ENCODE measurements at places on chromosomes 12 and 14. TPM values are rescaled to one million over a fixed set of nuclear protein-coding genes. Genes with fewer than 3 reads are reported as not detected.

DNA sequence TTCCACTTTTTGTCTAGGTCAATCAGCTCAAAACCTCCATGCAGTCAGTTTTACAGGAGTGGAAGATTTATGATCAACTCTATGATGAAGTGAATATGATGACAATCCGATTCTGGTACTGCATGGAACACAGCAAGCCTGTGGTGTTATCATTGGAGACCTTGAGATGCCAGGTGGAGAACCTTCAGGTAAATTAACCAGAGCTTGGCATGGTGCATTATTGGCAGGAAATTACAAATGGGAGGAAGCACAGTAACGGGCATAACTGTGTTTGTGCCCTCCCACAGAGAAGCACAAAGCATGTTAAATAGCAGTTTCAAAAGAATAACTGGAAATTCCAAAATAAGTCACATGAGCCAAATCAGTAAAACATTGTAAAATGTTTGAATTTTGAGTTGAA, 135.6 kb downstream of the ESR2 start:
- no peak for DNase-seq

The TAS2R30 gene
- total RNA-seq = 2.0 TPM

The C12orf43 gene
- total RNA-seq = 14.9 TPM

GRCh38 chr12:26629864-26630263, 203.1 kb downstream of the ITPR2 start:
- DNase-seq = peak; percentile 65

DNA sequence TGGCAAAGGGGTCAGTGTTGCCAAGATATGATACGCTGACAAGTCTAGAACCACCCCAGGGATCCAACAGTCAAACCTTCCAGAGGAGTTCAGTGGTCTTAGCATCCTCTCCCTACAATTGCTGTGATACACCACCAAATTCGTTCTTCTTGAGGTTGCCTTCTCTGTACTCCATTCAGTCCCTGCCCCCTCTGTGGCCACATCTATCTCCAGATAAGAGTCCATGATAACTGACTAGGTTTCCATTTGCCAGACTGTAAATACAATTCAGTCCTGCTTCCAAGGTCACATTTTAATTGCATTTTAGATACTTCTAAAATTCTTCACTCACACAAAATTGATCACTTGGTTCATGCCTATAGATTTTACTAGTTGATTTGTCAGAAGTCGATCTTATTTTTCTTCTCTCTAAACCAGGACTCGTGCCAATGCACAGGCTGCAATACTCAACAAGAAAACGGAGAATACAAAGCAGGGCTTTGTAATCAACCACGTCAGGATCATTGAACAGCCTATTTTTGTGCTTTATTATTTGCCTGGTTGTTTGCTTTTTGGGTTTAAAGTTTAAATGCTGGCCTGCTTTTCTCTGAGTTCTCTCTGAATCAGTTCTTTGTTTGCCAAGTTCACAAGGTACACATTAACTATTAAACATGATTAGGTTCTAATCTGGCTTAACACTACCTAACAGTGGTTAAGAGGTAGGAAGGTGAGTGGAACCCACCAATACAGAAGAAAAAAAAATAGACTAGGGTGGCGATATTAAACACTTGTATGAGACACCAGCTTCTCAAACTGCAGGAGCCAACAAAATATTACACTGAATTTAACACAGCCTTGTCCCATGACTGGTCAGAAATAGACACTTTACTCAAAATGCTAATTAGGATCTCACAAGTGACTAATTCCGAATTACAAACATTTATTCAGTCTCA, 5.3 kb upstream of the TSPAN8 start:
- no peak for DNase-seq

DNA sequence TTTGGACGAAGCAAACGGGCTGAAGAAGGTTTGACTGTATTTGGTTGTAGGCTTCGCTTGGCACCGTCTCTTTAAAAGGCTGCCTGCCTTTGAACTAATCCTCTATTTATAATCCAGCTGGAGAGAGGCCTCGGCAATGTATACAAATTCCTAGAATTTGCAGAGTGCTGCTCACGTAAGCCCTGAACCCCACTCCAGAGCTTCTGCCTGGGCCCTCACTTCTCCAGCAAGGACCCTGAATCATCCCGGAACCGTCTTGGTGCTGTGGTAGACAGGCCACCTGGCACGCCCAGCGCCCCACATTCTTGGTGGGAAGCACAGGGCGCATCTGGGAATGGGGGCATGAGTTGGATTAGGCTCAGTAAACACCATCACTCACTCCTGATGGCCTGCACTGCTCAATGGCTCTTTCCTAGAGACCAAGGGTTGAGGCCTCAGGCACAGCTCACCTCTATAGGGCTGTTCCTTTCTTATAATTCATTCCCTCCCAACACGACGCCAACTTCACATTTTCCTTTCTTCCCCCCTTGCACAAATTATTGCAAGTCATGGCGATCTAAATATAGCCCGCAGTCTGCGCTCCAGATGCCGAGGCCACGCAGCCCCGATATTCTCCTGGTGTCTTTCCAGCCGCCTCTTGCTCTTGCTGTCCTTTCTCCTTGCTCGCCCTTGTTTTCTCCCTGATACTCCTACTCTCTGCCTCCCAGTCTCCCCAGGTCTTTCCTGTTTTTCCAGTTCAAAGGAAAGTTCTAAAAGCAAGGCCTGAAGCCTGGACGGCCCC, 141.0 kb downstream of the ZFP36L1 start:
- DNase-seq = no peak

DNA sequence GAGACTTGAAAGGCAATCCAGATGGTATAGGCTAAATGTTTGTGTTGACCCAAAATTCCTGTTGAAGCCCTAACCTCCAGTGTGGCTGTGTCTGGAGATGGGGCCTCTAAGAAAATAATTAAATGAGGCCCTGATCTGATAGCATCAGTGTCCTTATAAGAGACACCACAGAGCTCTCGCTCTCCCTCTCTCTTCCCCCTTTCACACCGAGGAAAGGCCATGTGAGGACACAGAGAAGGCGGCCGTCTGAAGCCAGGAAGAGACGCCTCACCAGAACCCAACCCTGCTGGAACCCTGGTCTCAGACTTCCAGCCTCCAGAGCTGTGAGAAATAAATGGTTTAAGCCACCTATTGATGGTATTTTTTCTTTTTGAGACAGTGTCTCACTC, 87.5 kb downstream of the SCARB1 start:
- DNase-seq = no peak

GRCh38 chr14:57295239-57295638, 26.5 kb downstream of the AP5M1 start:
- DNase-seq = no peak

GRCh38 chr14:68464711-68465110, 328.2 kb downstream of the ZFP36L1 start:
- peak; percentile 89 for DNase-seq

- DNase-seq = no peak
Measured at GRCh38 chr14:75279153-75279762, 630 bp downstream of the FOS start.

GRCh38 chr12:54036620-54037359, 3.9 kb downstream of the HOXC5 start:
- DNase-seq = no peak

The KLRG1 gene
- total RNA-seq = 0.51 TPM

The CLEC4C gene
- not detected for total RNA-seq

The SERPINA1 gene
- total RNA-seq = not detected

DNA sequence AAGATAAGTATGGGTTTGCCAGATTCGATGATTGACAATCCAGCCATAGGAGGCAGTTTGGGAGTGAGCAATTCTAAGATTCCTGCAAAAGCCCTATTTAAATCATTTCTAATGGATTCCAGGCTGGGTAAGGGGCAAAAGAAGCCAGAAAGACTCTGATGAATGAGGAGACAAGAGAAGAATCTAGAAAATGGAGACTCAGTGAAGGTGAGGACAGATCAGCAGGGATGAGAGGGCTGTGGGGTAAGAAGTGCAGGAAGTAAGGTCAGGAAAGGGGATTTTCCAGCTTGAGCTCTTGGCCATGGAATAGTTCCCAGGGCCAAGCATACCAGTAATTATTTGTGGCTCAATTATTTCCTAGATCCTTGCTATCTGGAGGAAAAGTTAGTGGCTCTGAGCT, 87.3 kb downstream of the TMX1 start:
- peak; percentile 69 for DNase-seq

The ADAM20 gene
- 0.13 TPM for total RNA-seq

The NDRG2 gene
- total RNA-seq = 2.1 TPM

GRCh38 chr14:100103250-100104005, 38.2 kb downstream of the EVL start:
- peak; percentile 7 for DNase-seq

- DNase-seq = no peak
Measured at GRCh38 chr14:39342768-39343167, 89.5 kb downstream of the FBXO33 start.

The KRT3 gene
- not detected for total RNA-seq

DNA sequence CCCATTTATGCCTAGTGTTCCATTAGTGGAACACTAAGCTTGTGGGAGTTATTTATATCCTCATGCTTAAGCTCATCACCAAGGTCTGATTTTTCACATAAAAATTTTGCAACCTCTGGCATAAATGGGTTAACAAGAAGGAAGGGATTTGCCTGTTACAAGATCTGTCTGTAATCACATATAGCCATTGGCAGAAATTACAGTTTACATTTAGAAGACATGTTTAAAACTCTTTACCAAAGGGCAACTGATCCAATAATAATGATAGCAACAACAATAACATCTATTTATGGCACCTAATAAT, 422.9 kb downstream of the ZFP36L1 start:
- no peak for DNase-seq

GRCh38 chr12:27652174-27652763, 44.0 kb upstream of the REP15 start:
- DNase-seq = peak; percentile 87

GRCh38 chr12:106908561-106908960, 47.1 kb upstream of the TMEM263 start:
- no peak for DNase-seq

All from dermis microvascular lymphatic vessel endothelial cell (primary cell).